A549 treated with CORT108297 at 1 μM for 4 hours (cell line): ENCODE measurements at places on chromosomes 16 and 17. TPM values are rescaled to one million over a fixed set of nuclear protein-coding genes. Genes with fewer than 3 reads are reported as not detected.

SPEM3 gene
- 0.04 to 0.06 TPM in 2 of 5 replicates, not detected in the others for total RNA-seq

TBC1D3H gene
- not detected in 5 replicates for total RNA-seq

NOTUM gene
- total RNA-seq, result 0.30 to 0.57 TPM (median 0.45 TPM) in 5 replicates

BRD7 gene
- 51.1 to 70.3 TPM (median 59.3 TPM) in 5 replicates for total RNA-seq

NPIPB12 gene
- 27.9 to 39.6 TPM (median 33.3 TPM) in 5 replicates for total RNA-seq

TMEM100 gene
- not detected in 5 replicates for total RNA-seq

SCIMP gene
- not detected in 5 replicates for total RNA-seq

AANAT gene
- 0.15 to 0.33 TPM (median 0.22 TPM) in 5 replicates for total RNA-seq
